Activated T-helper 1 cell treated with anti-CD3 and anti-CD28 coated beads, Interleukin-12 subunit alpha, Interleukin-12 subunit beta, Interleukin-2, Interleukin-4 antibody, amounts not matched to agents 30 ng/mL and 10 ng/mL and 1 ng/mL, durations not matched to agents 14 hours and 24 hours and 36 hours (primary cell): ENCODE measurements at places on chromosomes 16 and 17. TPM values are rescaled to one million over a fixed set of nuclear protein-coding genes. Genes with fewer than 3 reads are reported as not detected.

DNA sequence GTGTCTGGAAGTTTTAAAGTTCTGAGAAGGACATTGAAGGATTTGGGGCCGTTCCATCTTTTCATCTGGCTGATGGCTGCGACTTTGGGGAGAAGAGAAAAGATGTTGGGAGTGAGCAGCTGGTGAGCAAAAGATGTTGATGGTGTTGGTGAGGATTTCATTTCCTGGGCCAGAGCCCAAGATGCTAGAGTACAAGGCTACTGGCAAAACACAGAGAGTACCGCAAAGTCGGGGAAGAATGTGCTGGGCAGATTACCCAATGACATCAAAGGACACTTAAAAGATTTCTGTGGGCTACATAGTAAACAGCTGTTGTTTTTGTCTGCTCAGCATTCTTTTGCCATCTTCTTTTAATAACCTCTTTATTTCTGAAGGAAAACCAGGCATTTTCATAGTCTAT is 49.4 kb upstream of the GAS7 start:
- no peak overlapping the region for H3K4me3 ChIP-seq
- no peak for DNase-seq
- H3K27me3 ChIP-seq = no peaks in the 10 kb centered on the region
- H3K4me1 ChIP-seq = no peaks in the 10 kb centered on the region
- no peaks in the 10 kb centered on the region for H3K36me3 ChIP-seq
- no peak overlapping the region for H3K27ac ChIP-seq

EFCAB13 gene
- total RNA-seq = 2.4 and 2.8 TPM in 2 replicates

DNA sequence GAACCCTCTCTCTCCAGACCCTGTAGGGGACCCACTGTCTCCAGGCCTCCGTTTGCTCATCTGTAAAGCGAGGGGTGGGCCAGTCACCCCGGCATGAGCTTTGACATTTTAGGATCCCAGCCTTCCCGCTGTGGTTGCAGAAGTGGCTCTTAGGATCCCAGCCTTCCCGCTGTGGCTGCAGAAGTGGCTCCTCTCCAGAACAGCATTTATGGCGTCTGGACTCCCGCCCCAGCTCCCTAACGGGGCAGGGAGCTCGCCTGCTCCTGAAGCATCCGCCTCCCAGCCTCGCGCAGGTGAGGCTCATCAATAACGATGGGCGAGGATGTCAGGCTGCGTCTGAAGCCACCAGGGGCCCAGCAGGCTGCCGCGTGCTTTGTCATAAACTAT is 222.3 kb upstream of the TNRC6C start:
- H3K4me3 ChIP-seq = no peak overlapping the region
- H3K36me3 ChIP-seq = no peaks in the 10 kb centered on the region
- DNase-seq = no peak
- no peak overlapping the region for H3K27ac ChIP-seq
- H3K27me3 ChIP-seq = peaks cover 32% of the 10 kb centered on the region
- H3K4me1 ChIP-seq = no peaks in the 10 kb centered on the region

EFCAB5 gene
- total RNA-seq = 0.60 and 0.78 TPM in 2 replicates

- no peaks in the 10 kb centered on the region for H3K36me3 ChIP-seq
- H3K27me3 ChIP-seq = peaks cover 3% of the 10 kb centered on the region
- no peak for DNase-seq
- H3K27ac ChIP-seq = no peak overlapping the region
Measured at GRCh38 chr17:79255926-79256585, 181.4 kb downstream of the ENGASE start.

- no peaks in the 10 kb centered on the region for H3K27me3 ChIP-seq
- no peaks in the 10 kb centered on the region for H3K36me3 ChIP-seq
- H3K4me3 ChIP-seq = no peak overlapping the region
- no peak for DNase-seq
Measured at GRCh38 chr17:11682646-11683045, 84.4 kb downstream of the DNAH9 start.

KRT27 gene
- not detected in 2 replicates for total RNA-seq
